WTC11 (cell line): ENCODE measurements at places on chromosomes 2 and 18.

- peaks cover 23% of the 10 kb centered on the region for H3K4me1 ChIP-seq
- H3K4me3 ChIP-seq: no peak overlapping the region
- H3K27me3 ChIP-seq: no peaks in the 10 kb centered on the region
- no peak for DNase-seq
- no peaks in the 10 kb centered on the region for H3K36me3 ChIP-seq
Observed at GRCh38 chr2:101396316-101396717, 9.0 kb upstream of the CREG2 start.

GRCh38 chr2:157182834-157183396 is 74.6 kb upstream of the GALNT5 start:
- no peak for DNase-seq
- H3K4me3 ChIP-seq: no peak overlapping the region
- no peak overlapping the region for H3K27ac ChIP-seq
- no peaks in the 10 kb centered on the region for H3K27me3 ChIP-seq

- peaks cover 37% of the 10 kb centered on the region for H3K4me1 ChIP-seq
- peak overlapping the region; percentile 93 for H3K27ac ChIP-seq
- H3K4me3 ChIP-seq: peak overlapping the region; percentile 79
- no peaks in the 10 kb centered on the region for H3K36me3 ChIP-seq
- no peaks in the 10 kb centered on the region for H3K27me3 ChIP-seq
Observed at GRCh38 chr2:138500592-138501424, 762 bp upstream of the SPOPL start.

GRCh38 chr2:164642268-164642667 is 21.0 kb upstream of the GRB14 start:
- H3K4me1 ChIP-seq: peaks cover 7% of the 10 kb centered on the region
- no peak overlapping the region for H3K27ac ChIP-seq
- no peak for DNase-seq
- H3K4me3 ChIP-seq: no peak overlapping the region
- H3K36me3 ChIP-seq: no peaks in the 10 kb centered on the region

DNA sequence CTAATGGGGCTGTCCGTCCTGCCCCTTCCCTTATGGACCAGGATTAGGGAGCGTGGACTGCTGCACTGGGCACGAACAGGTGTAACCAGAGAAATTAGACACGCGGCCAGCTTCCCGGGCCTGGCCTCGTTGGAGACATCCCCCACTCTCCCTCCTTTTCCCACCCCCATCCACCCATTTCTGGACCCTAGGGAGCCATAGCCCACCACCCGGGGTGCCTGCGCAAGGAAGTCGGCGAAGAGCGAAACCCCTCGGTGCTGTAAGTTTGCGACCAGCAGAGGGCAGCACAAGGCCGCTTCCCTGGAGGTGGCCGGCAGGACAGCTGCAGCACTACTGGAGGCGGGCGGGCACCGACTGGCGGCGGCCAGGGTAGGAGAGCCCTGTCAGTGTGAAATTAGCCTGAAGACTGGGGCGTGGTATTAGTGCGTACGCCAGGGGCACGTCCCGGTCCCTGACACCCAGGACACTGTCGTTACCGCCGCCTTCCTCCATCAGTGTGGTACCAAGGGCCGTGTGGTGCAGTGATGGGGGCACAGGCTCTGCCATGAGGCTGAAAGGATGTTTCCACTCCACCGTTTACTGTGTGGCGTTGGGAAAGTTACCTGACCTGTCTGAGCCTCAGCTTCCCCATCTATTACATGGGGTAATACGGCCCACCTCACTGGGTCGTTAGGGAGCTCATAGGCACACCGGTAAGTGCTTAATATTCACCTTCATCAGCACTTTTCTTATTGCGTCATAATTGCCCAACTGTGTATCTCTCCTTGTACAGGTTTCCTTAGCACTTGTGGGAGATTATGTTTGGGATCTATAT is 36.0 kb upstream of the CD207 start:
- peaks cover 65% of the 10 kb centered on the region for H3K27me3 ChIP-seq
- H3K4me3 ChIP-seq: no peak overlapping the region
- no peaks in the 10 kb centered on the region for H3K36me3 ChIP-seq
- no peaks in the 10 kb centered on the region for H3K4me1 ChIP-seq
- DNase-seq: peak; percentile 95
- H3K27ac ChIP-seq: no peak overlapping the region

GRCh38 chr2:160227293-160227915 is 27.3 kb upstream of the ITGB6 start:
- H3K4me1 ChIP-seq: peaks cover 7% of the 10 kb centered on the region; the same call in 1 of the 2 replicates
- no peak for DNase-seq
- H3K36me3 ChIP-seq: no peaks in the 10 kb centered on the region
- no peak overlapping the region for H3K27ac ChIP-seq
- no peaks in the 10 kb centered on the region for H3K27me3 ChIP-seq

- H3K36me3 ChIP-seq: no peaks in the 10 kb centered on the region
- peak within 1 kb of the TSS; percentile 74 for H3K4me3 ChIP-seq
- DNase-seq: peak; percentile 59
- peaks cover 17% of the 10 kb centered on the region for H3K27me3 ChIP-seq
- H3K27ac ChIP-seq: no peak within 1 kb of the TSS
Observed at GRCh38 chr2:191150600-191151330, at the start of gene STAT4. Gene STAT4, minus strand, starts transcription at chr2:191150994. Its CDS starts 2,791 bp downstream, at chr2:191148203.

- H3K4me1 ChIP-seq: peaks cover 42% of the 10 kb centered on the region
- no peak overlapping the region for H3K4me3 ChIP-seq
- peak overlapping the region; percentile 69 for H3K27ac ChIP-seq
- H3K36me3 ChIP-seq: peaks cover 78% of the 10 kb centered on the region
- no peaks in the 10 kb centered on the region for H3K27me3 ChIP-seq
Observed at GRCh38 chr2:150472511-150472899, 15.0 kb downstream of the RND3 start.

GRCh38 chr2:158391361-158391760 is 65.2 kb downstream of the CCDC148 start:
- H3K36me3 ChIP-seq: no peaks in the 10 kb centered on the region
- H3K4me3 ChIP-seq: no peak overlapping the region
- H3K27me3 ChIP-seq: no peaks in the 10 kb centered on the region
- peaks cover 14% of the 10 kb centered on the region for H3K4me1 ChIP-seq

- peaks cover 89% of the 10 kb centered on the region for H3K4me1 ChIP-seq
- no peaks in the 10 kb centered on the region for H3K36me3 ChIP-seq
- H3K27me3 ChIP-seq: no peaks in the 10 kb centered on the region
Observed at GRCh38 chr18:55405893-55406406, 182.0 kb downstream of the TCF4 start.

DNA sequence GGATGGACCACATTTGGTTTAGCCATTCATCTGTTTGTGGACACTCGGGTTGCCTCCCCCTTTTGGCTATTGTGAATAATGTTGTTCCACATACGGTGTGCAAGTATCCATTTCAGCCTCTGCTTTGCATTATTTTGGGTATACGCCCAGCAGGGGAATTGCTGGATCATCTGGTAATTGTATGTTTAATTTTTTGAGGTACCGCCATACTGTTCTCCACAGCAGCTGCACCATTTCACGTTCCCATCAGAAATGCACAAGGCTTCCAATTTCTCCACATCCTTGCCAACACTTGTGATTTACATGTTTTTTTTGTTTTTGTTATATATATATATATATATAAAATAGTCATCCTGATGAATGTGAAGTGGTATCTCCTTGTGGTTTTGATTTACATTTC is 54.6 kb upstream of the TWIST2 start:
- H3K36me3 ChIP-seq: peaks cover 2% of the 10 kb centered on the region; the same call in 1 of the 2 replicates
- H3K27me3 ChIP-seq: no peaks in the 10 kb centered on the region; the same call in 1 of the 2 replicates
- no peaks in the 10 kb centered on the region for H3K4me1 ChIP-seq

DNA sequence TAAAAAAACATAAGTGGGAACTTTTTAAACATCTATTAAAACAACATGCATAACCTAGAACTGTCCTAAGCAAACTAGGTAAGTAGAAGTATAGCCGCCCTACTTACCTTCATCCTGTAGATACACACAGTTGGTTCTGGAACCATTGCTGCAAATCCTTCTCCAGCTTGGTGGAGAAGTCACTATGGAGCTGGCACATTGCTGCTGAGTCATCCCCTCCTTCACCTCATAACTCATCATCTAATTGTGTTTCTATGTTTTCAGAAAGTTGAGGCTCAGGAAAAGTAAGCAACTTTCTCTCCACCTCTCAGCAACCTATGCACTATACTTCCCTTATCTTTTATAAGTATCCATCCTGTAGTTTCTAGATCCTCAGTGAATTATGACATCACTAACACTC is 269.8 kb upstream of the MMADHC start:
- H3K36me3 ChIP-seq: peaks cover 4% of the 10 kb centered on the region; the same call in 1 of the 2 replicates
- H3K27me3 ChIP-seq: no peaks in the 10 kb centered on the region
- no peak overlapping the region for H3K4me3 ChIP-seq
- H3K27ac ChIP-seq: no peak overlapping the region

DNA sequence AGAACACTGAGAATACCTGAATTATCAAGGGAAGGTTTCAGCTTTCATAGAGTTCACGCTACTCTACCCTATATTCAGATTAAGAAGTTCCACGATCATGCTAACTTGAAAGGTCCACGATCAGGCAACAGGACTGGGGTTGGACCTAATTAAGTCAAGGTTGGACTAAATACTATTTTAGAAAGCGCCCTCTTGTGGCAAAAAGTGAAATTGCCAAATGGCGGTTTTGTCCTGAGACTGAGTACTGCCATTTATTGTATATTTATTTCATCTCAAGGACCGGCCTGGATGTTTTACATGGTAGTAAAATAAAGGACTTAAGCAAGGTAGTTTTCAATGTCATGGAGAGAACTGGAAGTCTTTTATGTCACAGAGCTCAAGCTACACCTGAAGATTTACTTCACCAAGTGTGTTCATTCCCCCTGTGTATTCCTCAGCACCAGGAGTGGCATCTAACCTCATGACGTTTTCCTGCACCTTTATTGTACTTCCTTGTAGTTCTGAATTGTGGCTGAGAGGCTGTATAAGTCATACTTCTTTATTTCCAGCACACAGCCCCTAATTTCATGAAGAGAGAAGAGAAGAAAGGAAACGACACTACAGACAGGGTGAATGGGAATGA is 56.8 kb downstream of the SRD5A2 start:
- H3K4me1 ChIP-seq: no peaks in the 10 kb centered on the region
- peak; percentile 73 for DNase-seq
- H3K27ac ChIP-seq: no peak overlapping the region
- no peaks in the 10 kb centered on the region for H3K27me3 ChIP-seq

GRCh38 chr2:241516520-241516965 is 8.2 kb upstream of the STK25 start:
- H3K4me1 ChIP-seq: no peaks in the 10 kb centered on the region; the same call in 1 of the 2 replicates
- no peak for DNase-seq
- H3K4me3 ChIP-seq: no peak overlapping the region
- peaks cover 6% of the 10 kb centered on the region; the same call in 1 of the 2 replicates for H3K36me3 ChIP-seq

DNA sequence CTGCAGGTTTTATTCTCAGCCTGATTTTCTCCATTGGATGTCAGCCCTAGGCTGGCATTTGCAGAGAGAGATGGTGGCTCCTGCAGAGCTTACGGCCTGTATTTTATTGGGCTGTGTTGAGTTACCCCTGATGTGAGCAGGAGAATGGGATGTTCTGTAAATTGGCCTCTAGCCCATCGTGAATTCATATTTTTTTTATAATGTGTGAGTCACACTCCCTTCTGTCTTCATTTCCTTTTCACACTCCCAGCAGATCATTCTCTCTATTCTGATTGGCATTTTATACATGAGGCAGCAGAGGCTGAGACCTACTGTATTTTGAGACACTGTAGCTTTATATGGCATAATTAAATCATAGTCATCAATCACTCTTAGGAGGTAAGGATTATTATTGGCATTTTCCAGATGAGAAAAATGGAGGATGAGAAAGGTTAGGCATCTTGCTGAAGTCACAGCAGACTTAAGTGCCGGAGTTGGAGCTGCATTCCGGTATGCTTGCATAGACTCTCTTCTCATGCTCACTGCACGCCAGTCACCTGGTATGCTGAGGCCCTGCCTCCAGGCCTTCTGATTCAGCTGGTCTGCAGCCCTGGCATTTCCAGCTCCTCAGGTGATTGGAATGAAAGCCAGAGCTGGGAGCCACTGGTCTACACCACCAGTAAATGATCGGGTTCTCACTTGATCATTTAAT is 142.4 kb downstream of the NEDD4L start:
- no peaks in the 10 kb centered on the region for H3K27me3 ChIP-seq
- peak overlapping the region; percentile 50 for H3K27ac ChIP-seq
- no peaks in the 10 kb centered on the region for H3K36me3 ChIP-seq
- DNase-seq: no peak
- no peak overlapping the region for H3K4me3 ChIP-seq

DNA sequence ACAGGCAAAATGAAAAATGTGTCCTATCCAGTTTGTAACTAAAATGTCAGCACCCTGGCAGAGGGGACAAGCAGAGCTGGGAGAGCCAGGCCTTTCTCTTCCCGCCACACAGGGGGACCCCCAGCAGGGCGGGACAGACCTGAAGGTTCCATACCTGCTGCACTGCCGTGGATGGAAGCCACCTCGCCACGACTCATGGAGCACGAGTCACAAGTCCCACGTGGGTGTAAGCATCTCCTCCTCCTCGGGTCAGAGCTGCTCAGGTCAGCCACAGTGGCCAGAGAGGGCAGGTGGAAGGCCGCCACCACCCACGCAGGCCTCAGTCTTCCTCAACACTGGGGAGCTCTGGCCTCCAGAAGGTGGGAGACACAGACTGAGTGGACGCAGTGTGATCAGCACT is 21.0 kb downstream of the C1QL2 start:
- H3K4me3 ChIP-seq: no peak overlapping the region
- peaks cover 9% of the 10 kb centered on the region for H3K27me3 ChIP-seq

DNA sequence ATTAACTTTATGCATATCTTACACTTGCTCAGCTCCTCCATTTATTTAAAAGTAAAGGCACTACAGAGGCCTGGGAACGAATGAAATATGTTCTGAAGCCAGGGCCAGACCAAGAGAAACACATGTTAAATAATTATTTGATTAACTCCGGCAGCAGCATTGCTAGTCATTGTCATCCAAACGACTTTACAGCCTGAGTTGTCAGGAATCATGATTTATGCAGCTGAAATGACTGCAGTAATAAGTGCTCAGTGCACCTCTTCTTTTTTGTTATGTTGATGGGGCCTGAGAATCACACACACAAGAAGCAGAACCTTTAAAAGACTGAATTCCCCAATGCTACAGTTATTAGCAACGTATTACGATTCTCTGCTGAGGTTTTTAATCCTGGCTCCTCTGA is 58.9 kb downstream of the EPHA4 start:
- no peaks in the 10 kb centered on the region for H3K36me3 ChIP-seq
- H3K27me3 ChIP-seq: no peaks in the 10 kb centered on the region
- H3K4me3 ChIP-seq: no peak overlapping the region
- peaks cover 24% of the 10 kb centered on the region for H3K4me1 ChIP-seq
- no peak for DNase-seq

DNA sequence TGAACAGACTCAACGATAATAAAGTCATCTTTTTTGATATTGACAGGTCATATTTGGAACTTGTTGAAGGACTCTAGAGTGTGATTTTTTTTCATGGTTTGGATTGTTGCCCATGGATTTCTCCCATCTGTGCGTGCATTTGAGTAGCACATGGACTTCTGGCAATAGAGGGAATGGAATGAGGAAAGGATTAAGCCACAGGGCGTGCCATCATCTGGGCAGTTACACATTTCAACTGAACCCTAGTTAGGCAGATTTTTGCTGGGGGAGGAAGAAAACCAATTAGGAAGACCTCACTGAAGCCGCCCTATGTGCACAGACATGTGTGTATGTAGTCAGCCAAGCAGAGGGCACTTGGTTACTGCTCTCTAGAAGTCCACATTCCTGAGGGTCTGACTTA is 72.6 kb downstream of the TPGS2 start:
- H3K4me1 ChIP-seq: peaks cover 8% of the 10 kb centered on the region
- no peaks in the 10 kb centered on the region for H3K36me3 ChIP-seq
- no peaks in the 10 kb centered on the region for H3K27me3 ChIP-seq
- no peak overlapping the region for H3K27ac ChIP-seq
